ENCODE measurements at places on chromosomes 6 and 20.

- no peak for DNase-seq
These were observed 213.2 kb upstream of the ZNF217 start for GRCh38 chr20:53806683-53807401.

GRCh38 chr6:136069119-136069518 is 181.0 kb downstream of the MTFR2 start:
- no peak for DNase-seq

- no peak for DNase-seq
These were observed 80.5 kb upstream of the SYNDIG1 start for GRCh38 chr20:24388828-24389380.

- no peak for DNase-seq
These were observed 384.3 kb downstream of the CD83 start for GRCh38 chr6:14501914-14502313.

DNA sequence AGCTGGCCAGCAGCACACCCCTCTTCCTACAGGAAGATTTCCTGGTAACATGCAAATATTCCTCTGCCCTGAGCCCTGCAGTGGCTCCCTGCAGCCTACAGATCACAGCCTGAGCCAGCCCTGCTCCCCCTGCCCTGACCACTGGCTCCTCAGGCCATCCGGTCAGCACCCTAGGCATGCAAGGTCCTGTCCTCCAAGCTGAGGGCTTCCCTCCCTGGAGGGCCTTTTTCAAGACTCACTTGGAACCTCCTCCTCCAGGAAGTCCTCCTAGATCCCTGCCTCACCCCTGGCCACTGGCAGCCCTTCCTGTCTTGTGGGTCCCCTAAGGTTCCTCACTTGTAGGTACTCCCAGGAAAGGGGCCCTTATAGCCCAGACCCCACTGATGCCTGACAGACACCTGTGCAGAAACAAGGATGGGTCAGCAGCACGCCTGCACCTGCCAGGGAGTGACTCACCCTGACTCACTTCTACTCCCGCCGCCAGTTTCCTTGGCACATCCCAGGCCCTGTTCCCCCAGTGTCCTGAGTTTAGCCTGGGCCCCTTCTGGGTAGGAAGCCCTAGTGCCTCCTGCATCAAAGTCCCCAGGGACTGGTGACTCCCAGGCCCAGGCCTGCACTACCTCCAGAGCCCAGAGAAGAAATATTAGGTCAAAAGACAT is 3.2 kb downstream of the SLC4A11 start:
- DNase-seq, result no peak
